ENCODE measurements at places on chromosomes 5 and 9.

GRCh38 chr5:119255571-119256356 lies 100.1 kb upstream of the TNFAIP8 start:
- no peak for ATAC-seq

- ATAC-seq, result no peak
Measured at GRCh38 chr9:19648672-19649071, 140.2 kb downstream of the SLC24A2 start.

GRCh38 chr9:6215562-6215961 lies at the start of gene IL33:
IL33 (plus strand) TSS chr9:6215807; CDS start chr9:6241695, 25,888 bp downstream.
- no peak for ATAC-seq

GRCh38 chr9:134396258-134396742 lies 70.0 kb downstream of the RXRA start:
- ATAC-seq, result peak; percentile 49

- peak; percentile 79 for ATAC-seq
Measured at GRCh38 chr5:77937015-77937908, 161.1 kb upstream of the TBCA start.

- ATAC-seq, result no peak
Measured at GRCh38 chr5:178422400-178422775, 167.8 kb downstream of the COL23A1 start.

- ATAC-seq, result no peak
Measured at GRCh38 chr9:6944093-6944551, 186.3 kb downstream of the KDM4C start.

- no peak for ATAC-seq
Measured at GRCh38 chr5:166430491-166431319, 1860.7 kb upstream of the WWC1 start.

- ATAC-seq, result peak; percentile 74
Measured at GRCh38 chr9:72592502-72593403, 71.3 kb downstream of the TMC1 start.

DNA sequence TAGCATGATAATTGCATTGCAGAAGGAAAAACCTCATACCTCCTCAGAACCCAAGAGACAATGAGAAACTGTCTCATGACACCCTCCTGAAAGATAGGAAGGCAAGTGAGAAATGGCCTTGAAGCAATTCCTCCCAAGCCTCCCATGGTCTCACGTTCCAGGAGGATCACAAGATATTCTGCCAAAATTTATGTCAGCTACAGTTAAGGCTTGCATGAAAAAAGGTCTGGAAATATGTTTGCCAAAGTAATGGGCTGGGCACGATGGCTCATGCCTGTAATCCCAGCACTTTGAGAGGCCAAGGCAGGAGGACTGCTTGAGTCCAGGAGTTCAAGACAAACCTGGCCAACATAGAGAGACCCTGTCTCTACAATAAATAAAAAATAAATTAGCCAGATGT lies 12.6 kb upstream of the HOMER1 start:
- ATAC-seq, result no peak

DNA sequence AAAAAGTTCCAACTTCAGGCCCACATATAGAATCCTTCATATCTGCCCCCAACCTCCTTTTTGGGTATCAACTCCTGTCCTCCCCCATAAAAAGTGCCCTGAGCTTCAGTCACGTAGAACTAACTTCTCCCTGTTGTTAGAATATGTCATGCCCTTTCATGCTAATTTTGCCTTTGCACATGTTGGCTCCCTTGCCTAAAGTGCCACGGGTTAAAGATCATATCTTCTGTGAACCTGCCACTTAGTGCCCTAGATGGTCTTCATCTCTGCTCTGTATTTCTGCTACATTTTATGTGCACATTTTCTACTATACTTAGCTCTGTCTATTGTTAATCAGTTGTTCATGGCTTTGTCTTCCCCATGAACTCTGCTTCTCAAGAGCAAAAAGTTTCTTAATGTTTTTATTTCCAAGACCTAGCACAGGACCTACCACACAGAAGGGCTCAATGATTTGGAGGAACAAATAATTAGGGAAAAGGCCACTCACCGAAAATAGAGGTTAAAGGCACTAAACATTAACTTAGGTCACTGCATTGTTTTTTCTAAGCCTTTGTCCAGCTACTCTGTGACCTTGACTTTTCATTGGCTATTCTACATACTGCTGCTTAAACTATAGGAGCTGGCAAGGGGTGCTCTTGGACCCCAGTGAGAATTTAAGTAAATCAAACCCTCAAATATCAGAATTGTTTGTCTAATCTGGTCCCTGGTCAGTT lies 94.3 kb downstream of the ARSB start:
- no peak for ATAC-seq

DNA sequence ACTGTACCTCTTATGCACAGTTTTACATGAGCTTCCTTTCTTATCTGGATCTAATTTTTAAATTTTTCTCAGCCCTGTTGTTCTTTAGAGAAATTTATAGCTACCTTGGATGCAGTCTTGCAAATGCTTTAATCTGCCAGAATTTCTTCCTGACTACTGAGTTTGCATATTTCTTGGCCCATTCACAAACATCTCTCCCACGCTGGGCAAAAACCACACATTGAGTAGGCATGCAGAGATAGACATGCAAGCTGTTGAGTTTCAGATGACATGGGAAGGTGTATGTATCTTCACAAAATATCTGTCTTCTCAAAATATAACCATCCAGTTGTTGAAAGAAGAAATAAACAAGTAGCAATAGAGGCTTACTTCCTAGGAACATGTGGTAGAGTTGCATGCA lies 101.2 kb downstream of the PARP8 start:
- ATAC-seq, result no peak

DNA sequence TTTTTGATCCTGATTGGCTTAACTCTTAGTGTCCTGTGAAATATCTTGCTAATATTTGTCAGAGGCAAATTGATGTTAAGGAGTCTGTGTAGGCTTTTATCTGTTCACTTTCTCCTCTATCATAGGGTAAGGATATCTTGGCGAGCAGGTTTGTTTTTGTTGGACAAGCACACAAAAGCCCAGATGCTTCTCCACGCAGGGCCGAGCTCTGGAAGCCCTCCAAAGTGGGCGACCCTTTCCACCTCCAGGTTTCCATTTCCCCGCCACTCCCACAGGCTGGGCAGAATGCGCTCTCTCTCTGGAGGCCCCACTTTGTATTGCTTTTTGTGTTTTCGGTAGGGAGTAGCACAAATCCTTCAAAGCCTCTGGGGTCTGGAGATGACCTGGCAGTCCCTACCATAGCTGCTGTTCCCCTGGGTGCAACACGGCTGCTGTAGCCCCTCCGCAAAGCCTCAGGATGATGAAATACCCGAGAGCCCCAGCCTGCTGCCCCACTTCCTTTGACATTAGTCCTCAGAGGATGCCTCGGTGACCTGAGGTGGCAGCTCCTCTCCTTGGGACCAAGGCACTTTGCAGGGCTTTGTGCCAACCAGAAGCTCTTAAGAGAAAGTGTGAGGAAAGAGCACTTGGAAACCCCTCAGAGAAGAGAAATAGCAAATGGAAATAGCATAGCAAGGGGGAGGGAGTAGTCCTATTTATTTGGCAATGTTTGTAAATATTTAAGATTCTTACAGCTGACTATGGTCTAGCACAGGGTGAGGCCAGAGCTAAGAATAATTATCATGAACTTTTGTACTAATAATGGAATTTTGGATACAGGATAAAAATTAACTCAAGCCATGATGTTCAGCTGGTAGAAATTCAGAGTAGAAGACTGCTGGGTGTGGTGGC lies 122.8 kb downstream of the ARHGEF28 start:
- ATAC-seq, result no peak

DNA sequence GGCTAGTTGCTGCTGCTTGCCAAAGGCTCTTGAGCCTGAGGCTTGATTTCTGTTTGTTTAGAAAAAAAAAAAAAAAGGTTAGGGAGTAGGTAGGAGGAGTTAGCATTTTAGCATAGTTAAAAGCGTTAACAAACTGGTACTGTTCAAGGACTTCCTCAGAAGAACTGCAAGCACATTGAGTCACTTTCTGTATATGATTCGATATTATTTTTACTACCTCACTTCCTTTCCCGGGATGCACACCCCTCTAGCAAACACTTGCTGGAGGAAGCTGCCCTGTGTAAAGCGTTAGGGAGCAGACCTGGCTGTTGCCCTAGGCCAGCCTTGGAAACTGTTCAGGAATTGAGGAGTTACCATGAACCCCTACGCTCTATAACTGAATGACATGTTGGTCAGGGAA lies 15.7 kb upstream of the CEP120 start:
- ATAC-seq, result no peak

GRCh38 chr9:127739614-127740330 lies 4.7 kb upstream of the TOR2A start:
- no peak for ATAC-seq

- no peak for ATAC-seq
Measured at GRCh38 chr5:27208051-27208450, 169.7 kb upstream of the CDH9 start.

- ATAC-seq, result no peak
Measured at GRCh38 chr5:97134634-97135033, 7.8 kb downstream of the LIX1 start.

DNA sequence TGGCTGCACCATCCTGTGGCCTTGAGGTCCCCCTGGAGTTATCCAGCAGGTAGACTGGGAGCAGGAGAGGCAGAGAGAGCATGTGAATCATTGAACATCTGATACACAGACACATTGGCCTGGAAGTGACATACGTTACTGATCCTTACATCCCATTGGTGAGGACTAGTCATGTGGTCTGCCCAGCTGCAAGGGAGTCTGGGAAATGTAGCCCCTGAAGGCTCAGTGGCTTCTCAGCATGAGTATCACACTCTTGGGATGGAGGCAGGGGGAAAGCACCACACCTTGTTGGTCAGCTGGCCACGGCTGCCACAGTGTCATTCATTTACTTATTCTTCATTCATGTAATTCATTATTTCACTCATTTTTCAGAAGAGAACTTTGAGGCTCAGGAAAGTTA lies 13.3 kb upstream of the KCNMB1 start:
- no peak for ATAC-seq

DNA sequence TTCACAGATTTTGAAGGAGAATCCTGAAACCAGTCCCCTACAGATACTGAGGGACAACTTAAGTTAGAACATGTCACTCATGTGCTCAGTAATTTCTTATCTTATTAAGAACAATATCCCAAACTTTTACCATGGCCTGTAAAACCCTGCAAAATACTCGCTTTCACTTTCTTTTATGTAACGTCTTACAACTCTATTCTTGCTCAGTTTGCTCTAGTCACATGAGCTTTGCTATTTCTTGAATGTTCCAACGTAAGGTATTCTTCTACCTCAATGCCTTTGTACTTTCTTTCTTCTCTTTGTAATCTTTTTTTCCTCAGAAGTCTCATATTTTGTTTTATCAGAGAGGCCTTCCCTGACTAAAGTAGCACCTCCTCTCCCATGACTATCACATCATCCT lies 14.1 kb downstream of the TMEM38B start:
- ATAC-seq, result no peak

- peak; percentile 90 for ATAC-seq
Measured at GRCh38 chr5:103562453-103563157, at the start of gene NUDT12. NUDT12 (minus strand) TSS chr5:103562789; CDS start chr5:103560248, 2,541 bp downstream.

GRCh38 chr9:114735704-114736103 lies 53.7 kb upstream of the TEX48 start:
- ATAC-seq, result no peak

DNA sequence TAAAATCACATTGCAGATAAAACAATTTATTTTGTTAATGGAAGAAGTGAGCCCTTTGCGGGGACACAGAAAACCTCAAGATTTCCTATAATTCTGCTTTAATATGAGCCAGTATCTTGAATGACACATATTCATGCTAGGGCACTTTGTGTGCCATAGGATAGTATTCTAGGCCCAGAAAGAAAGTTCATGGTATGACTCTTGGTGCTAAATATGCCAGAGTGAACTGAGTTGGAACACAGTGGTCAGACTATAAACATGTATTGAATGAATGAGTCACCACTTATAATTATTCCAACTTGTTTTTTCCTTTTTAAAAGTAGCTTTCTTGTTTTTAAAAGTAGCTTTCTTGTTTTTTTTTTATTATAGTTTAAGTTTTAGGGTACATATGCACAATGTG lies 46.0 kb downstream of the ADAMTS19 start:
- ATAC-seq, result no peak

- ATAC-seq, result no peak
Measured at GRCh38 chr9:120757026-120757913, 35.9 kb downstream of the FBXW2 start.

DNA sequence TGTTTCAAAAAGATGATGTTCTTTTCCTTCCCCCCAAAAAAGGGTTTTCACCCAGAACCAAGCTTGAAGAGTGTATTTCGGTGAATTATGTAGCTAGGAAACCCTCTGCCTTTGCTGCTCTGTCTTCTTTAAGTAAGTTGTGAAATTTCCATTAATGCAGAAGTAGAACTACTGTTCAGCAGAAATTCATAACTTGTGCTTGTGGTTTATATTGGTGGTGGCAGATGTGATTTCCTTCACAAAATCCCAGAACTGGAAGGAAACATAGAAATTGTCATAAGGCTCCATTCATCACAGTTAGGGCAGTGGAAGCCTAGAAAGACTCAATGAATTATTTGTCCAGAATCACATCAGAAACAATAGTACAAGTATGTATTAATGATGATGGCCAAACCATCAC lies 42.1 kb upstream of the DAB2 start:
- no peak for ATAC-seq

- ATAC-seq, result no peak
Measured at GRCh38 chr9:116323571-116323970, 170.0 kb downstream of the PAPPA start.

GRCh38 chr9:8542537-8542936 lies 743.0 kb upstream of the DMAC1 start:
- no peak for ATAC-seq

DNA sequence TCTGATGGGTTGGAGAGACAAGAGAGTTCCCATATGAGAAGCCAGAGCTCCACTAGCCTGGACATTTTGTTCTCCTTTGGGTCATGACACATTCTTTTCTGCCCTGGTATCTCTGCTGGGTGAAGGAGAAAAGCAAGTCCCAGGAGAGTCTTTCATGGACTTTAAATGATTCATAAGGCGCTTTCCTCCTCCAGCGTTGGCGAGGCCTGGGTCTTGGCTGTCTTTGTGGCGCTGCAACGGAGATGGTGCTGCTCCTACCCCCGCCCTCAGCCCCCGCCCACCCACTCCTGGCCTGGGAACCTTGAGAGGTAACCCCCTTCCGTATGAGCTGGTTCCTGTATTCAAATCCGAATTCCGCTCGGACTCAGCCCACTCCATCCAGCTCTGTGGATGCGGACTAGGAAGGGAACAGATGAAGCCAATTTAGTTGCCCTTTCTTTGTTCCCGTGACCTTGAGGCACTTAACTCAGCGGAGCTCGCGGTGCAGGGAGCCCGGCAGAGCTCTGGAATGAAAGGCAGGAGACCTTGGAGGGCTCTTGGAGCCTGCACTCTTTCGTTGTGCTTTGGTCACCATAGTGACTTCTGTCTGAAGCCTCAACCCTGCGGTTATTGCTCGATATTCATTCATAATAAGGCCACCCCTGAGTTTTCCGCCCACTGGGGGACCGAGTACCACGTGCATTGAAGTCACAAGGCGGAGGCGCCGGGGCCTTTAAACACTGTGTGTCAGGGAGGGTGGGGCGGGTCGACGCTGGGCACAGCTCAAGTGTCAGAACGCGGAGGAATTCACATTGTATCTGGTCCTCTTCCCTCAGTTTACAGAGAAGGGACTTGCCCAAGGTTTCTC lies 14.0 kb upstream of the PWWP2A start:
- no peak for ATAC-seq
